ENCODE measurements at places on chromosomes 7 and 10.

DNA sequence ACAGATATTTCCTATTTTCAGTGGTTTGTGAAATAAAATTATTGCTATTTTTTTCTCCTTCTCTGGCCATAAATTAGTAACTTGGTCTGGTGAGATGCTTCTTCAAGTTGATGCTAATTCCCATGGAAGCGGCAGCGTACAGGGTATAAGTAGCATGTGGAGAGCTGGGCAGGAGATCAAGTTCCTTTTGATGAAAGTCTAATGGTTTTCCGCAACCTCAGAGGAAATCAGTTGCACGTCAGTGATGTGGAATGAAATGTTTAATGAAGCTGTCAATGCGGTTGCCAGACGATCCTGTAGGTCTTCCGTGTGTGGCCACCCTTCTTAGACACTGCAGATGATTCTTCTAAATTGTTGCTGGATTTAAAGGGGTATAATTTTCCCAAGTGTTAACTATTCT, 236.4 kb upstream of the GRM3 start:
- no peak for DNase-seq

DNA sequence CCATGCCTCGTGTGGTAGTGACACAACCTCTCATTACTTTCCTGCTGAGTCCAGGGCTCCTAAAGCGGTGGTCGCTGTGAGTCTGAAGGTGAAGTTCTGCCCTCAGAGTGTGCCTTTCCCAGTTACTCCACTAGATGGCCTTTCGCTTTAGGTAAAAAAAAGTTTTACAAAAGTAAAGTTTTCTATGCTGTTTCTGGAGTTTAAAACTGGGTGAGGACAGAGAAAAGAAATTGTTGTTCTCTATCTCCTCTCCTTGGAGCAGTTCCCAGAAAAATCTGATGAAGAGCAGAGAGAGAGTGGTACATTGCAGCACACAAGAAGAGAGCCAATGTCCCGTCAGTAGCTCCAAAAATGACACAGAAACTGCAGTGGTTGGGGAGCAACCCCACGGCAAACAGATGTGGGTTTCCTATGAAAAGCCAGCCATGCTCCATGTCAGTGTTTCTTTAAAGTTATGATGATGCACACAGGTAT, 257.1 kb downstream of the GLI3 start:
- no peak for DNase-seq

- DNase-seq: no peak
These were observed 105.0 kb upstream of the AGR3 start for GRCh38 chr7:16986755-16987154.

- DNase-seq: peak; percentile 5
These were observed 635 bp downstream of the ZNF12 start for GRCh38 chr7:6705959-6706665.

DNA sequence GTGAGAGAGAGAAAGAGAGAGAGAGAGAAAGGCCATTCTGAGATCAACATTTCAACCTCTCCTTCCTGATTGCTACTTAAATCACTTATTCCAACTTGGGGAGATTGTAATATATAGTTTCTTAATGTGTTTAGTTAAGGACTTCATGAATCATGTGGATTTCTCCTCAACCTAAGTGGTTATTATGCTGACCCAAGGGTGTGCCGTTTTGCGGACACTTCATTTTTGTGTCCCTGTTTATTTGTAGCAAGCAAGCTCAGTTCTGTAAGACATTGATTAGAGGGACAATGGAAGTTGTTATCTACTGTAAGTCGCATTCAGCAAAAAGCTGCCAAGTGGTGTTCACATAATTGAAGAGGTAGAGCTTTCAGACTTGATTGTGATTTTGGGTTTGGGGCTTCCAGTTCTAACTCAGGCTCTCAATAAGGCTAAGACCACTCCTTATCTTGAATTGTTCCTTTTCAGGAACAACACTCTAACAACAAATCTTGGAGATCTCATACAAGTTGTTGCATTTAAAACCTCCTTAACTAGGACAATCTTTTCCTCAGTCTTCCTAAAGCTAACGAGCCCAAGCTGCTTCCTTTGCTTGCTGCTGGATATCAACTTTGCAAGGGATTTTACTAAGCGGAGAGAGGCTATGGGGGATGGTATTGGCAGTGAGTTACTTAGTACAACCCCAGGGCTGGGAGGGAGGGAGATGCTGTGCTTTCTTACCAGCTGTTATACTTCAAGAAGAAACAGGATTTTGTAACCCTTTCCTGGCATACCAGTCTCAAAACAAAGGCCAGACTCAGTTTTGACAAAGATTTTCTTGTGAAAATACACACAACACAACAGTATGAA, 19.8 kb upstream of the COL1A2 start:
- DNase-seq: no peak

GRCh38 chr10:48940372-48940771, 732 bp upstream of the LRRC18 start:
- DNase-seq: no peak

- DNase-seq: no peak
These were observed 104.2 kb downstream of the FAM204A start for GRCh38 chr10:118237930-118238329.

GRCh38 chr10:49500412-49500811, 38.5 kb downstream of the ERCC6 start:
- DNase-seq: no peak

- no peak for DNase-seq
These were observed 157.5 kb downstream of the LYZL1 start for GRCh38 chr10:29446327-29446726.

DNA sequence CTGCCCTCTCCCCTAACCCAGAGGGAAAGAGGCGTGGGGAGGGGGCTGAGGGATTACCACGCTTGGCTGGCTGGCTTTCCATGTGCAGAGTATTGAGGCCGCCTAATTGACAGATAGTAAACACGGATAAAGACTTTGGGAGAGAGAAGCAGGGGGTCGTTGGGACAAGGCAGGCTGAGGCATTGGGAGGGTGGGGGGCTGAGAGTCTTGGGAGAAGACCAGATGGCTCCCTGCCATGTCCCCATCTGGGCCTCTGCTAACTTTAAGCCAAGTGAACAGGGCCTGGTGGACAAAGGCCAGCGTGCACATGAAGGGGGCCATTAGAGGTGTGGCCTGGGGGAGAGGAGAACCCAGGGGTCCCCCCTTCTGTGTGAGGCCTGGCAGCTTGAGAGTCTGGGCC, 55.4 kb upstream of the MXI1 start:
- no peak for DNase-seq

DNA sequence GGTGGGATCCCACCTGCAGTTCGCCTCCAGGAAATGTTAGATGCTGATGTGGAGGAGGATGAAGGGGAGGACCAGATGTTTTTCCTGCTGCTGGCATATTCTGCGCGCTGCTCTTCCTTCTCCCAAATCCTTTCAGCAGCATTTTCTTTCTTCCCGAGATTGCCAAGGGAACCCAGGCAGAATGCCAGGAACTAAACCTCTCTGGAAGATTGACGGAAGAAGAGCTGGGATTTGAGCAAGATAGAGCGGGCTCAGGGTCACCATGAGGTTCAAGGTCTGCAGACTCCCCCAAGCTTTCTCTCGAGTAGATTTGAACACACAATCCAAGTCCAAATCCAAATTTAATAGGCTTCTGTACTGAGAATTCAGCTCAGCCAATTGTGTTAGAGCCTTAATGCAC, 345.2 kb upstream of the C7orf33 start:
- DNase-seq: no peak

DNA sequence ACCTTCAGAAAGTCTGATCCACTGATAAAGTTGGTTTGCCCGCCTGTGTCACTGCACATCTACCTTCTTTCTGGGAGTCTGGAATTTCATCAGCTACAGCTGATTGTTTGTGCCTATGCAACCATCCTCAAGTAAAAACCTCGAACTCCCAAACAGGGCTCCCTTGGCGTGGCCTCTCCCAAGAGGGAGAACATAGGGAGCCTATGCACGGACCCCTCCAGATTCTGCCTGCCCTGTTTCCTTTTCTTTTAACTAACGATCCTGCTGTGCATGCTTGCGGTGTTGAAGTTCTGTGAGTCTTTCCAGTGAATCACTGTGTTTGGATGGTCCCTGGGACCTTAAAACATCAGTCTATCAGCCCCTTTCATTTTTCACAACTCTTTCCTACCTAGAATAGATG, 226.9 kb upstream of the SEMA3D start:
- no peak for DNase-seq

- no peak for DNase-seq
These were observed 179.3 kb downstream of the PFKFB3 start for GRCh38 chr10:6382081-6382480.

- no peak for DNase-seq
These were observed 230.9 kb downstream of the PARD3 start for GRCh38 chr10:34584164-34584563.

- DNase-seq: no peak
These were observed 762.7 kb upstream of the PHF14 start for GRCh38 chr7:10211016-10211415.

DNA sequence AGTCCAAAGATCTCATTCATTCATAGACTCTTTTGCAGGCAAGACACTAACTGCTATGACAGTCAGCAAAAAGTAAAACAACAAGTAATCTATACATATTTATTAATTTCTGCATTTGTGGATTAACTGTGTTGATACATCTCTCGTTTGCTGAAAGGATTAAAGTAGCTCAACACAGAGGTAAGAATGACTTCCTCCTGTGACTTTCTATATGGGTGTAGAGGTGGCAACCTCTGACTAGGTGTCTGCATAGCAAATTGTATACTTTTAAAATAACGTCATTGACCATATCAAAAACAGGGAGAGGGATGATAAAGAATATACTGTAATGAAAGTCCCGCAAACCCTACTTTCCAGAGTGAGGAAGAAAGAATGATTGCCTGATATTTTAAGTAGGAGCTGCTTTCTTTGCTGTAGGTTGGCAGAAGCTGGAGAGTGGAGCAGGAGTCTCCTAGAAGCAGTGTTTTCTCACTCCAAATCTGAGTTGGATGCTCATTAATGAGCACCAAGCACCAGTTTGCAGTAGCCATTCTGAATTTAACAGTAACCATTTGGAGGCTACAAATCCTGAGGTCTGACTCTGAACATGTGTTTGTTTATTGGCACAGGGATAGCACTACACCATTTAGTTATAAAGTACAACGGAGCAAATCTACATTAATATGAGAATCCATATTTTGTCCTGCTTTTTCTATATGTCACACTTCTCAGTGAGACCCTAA, 9.2 kb upstream of the LRRN3 start:
- no peak for DNase-seq

GRCh38 chr7:52017802-52018679, 701.4 kb upstream of the COBL start:
- DNase-seq: no peak

GRCh38 chr10:51077507-51077906, 3.2 kb downstream of the PRKG1 start:
- DNase-seq: no peak

- no peak for DNase-seq
These were observed 188.7 kb upstream of the MBL2 start for GRCh38 chr10:52961323-52961722.

DNA sequence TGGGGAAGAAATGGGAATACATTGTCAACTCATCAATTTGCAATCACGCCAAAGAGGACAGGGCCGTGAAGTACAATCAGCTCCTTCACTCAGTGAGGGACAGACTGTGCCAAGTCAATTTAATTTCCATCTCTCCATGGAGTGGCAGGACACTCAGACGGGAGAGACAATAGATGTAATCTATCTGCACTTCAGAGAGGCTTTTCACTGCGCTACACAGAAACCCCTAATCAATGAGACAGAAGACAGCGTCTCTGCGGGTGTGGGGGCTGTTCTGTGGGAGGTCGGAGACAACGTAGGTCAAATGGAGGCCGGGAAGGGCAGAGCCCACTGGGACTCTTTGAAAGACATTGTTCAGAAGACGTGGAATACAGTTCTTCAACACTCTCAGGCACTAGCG, 541.0 kb upstream of the ADARB2 start:
- no peak for DNase-seq

- no peak for DNase-seq
These were observed 25.0 kb downstream of the BPGM start for GRCh38 chr7:134671609-134672008.

GRCh38 chr10:29949411-29950011, 109.9 kb downstream of the JCAD start:
- DNase-seq: no peak

DNA sequence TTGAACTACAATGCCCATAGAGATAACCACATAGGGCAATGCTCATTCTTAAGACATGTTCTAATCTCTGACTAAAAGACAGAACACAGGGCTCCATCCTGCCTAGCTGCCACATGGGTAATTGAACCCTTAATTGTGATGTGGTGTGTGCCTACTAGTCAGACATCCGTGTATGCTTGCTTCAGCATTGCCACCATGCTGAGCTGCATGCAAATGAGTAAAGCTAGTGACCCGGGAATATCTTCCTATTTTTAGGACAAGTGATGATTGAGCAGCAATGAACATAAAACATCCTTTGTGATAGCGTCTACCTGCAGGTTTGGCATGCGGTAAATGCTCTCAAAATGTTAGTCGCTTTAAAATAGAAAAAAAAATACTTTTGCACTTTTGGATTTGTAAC, 115.8 kb downstream of the MAGI2 start:
- no peak for DNase-seq

DNA sequence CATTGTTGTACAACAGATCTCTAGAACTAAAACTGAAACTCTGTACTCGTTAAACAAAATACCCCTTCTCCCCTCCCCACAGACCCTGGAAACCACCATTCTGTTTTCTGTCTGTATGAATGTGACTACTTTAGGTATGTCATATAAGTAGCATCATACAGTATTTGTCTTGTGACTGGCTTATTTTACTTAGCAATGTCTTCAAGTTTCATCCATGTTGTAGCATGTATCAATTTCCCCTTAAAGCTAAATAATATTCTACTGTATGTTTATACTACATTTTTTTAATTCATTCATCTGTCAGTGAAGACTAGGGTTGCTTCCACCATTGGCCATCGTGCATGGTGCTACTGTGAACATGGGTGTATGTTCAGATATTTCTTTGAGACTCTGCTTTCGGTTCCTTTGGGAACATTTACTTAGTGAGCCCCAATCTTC, 71.2 kb upstream of the RPA3 start:
- no peak for DNase-seq

DNA sequence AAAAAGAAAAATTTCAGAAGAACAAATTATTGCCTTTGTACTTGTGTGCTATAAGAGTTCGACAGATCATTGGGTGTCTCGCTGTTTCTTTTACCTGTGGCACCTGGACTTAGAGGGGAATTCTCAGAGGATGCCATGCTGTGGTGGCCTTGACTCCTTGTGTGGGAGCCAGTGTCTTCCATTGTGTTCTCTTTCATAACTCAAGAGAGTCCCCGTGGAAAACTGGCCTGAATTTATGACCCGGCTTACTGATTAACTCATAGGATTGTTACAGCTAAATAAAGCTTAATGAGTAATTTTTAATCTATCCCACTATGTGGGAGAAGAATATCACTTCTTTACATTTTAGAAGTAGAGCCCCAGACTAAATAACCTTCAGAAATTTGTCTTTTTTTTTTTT, 54.5 kb downstream of the UBE3C start:
- no peak for DNase-seq

DNA sequence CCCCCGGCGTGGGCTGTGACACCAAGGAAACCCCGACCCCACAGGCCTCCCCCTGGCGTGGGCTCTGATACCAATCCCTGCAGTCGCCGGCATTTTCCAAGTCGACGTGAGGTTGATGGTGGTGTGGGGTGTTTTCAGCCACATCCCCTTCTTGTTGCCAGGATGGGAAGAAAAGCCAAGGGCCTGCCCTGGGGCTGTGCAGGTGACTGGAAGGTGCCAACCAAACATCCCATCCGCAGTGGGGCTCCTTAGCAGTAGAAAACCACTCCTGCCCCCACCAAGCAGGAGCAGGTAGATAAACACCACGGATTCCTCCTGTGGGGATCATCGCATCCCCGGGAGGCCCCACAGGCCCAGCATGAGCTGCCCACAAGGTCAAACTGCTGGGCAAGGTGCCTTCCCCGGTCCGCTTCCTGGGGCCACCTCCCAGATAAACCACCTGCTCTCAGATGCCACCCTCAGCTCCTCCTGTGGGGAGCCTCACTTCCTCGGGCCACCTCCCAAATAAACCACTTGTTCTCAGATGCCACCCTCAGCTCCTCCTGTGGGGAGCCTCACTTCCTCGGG, 88.5 kb upstream of the DIP2C start:
- no peak for DNase-seq
